ENCODE measurements at places on chromosomes 11 and 22.
A peak's percentile ranks its signal among the peaks of the same experiment; 100 is the strongest.

GRCh38 chr22:50092342-50092741, 2.5 kb downstream of the MOV10L1 start:
- DNase-seq = no peak

GRCh38 chr11:73883856-73884255, 7.1 kb downstream of the PAAF1 start:
- DNase-seq = no peak

GRCh38 chr11:112612250-112612849, 348.9 kb upstream of the NCAM1 start:
- DNase-seq = no peak

DNA sequence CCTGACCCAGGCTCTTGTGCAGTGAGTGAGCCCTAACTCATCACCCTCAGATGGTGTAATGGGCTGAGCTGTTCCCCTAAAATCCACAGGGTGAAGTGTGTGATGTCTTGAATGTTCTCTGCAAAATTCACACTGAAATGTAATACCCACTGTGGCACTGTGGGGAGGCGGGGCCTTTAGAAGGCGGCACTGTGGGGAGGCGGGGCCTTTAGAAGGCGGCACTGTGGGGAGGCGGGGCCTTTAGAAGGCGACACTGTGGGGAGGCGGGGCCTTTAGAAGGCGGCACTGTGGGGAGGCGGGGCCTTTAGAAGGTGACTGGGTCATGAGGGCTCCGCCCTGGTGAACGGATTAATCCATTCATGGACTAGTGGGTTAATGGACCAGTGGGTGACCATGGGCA, 33.0 kb downstream of the CHID1 start:
- no peak for DNase-seq

GRCh38 chr11:132453406-132453805, 1078.9 kb downstream of the OPCML start:
- DNase-seq = no peak

DNA sequence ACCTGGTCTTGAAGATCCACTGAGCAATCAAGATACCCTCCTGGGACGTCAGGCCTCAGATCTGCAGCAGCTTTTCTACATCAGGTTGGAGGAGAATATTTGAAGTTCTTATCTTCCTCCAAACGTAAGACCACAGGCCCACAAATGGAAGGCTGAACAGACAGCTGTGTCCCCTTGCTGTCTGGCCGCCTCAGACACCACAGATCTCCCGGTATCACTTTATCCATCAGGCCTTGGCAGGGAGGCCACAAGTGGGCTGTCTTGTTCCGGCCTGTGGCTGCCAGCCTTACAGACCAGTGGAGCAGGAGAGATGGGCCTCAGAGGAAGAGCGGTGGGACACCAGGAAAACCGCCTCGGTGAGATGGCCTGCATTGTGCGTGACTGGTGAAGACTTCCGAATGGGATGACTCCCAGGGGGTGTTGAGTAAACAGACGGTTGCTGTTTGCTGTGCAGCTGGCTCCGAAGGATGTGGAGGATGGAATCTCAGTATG, 15.9 kb downstream of the UBASH3B start:
- DNase-seq = no peak

DNA sequence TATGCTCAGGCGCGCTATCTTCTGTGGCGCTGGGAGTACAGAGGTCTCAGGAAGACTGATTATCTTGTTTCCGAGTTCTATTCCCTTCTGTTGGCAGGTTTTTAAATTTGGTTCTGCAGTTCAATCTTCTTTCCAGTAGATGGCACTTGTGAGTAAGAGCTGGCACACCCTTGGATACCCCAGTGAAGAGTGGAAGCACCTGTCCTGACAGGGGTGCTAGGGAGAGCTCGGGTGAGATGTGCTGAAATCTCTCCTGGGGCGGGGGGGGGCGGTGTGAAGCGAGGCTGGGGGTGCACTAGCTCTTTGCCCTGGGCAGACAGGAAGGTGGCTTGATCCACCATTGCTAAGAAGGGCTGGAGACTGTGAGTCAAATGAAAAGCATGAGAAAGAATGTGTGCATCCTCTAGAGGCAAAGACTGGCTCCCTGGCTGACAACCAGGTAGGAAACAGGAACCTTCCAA, 679.9 kb upstream of the CCDC179 start:
- no peak for DNase-seq

GRCh38 chr11:71933141-71933933, 4.5 kb downstream of the RNF121 start:
- no peak for DNase-seq

DNA sequence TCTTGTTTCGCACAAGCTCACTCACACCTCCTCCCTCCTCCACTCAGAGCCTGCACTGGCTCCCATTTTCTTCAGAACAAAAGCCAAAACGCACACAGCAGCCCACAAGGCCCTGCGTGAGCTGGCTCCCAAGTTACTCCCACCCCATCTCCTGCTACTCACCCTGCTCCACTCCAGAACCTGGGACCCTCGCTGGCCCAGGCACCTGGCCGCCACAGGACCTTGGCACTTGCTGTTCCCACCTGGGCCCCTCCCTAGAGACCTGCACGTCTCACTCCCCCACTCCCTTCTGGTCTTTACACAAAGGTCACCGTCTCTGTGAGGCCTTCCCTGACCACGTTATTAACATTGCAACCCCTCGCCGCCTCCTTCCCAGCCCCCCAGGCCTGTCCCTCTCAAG, 945 bp upstream of the MFNG start:
- DNase-seq = no peak

GRCh38 chr11:68030318-68031143, at the start of gene NDUFS8:
Gene NDUFS8 (plus strand): TSS chr11:68030681. CDS start chr11:68032152, 1,471 bp downstream.
- peak; percentile 96 for DNase-seq

DNA sequence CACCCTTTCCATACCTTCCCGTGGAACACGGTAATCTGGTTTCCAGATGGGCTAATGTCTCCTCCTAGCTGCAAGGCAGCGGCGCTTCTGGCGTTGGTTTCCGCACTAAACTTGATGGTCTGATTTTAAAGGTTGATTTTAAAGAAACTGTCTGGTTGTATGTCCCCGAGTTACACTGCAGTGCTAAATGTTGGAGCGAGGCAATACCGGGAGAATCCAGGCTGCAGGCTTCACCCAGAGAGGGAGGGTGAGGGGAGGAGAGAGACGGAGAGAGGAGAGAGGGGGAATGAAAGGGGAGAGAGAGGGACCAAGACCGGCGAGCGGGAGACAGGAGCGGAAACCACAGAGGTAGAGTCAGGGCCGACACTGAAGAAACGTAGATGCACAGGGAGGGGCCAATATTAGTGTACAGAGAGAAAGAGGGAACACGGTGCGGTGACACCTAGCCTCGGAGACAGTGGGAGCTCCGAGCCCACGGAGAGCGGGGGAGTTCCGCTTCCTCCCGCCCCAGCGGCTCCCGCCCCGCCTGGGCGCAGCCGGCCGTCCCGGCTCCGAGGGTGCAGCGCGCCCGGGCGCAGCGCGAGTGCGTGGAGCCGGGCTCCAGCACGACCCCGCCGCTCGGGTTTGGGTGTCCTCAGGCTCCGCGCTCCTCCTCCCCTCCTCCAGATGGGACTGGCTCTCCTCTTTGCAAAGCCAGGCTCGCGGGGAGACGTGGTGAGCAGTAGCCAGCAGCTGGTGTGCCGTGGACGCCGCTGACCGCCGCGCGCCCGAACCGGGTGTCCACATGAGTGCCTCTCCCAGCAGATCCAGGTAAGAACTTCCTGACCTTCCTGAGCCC, 71.9 kb upstream of the GRAMD1B start:
- peak; percentile 26 for DNase-seq

GRCh38 chr11:118434553-118435289, 1.6 kb upstream of the KMT2A start:
- peak; percentile 3 for DNase-seq

DNA sequence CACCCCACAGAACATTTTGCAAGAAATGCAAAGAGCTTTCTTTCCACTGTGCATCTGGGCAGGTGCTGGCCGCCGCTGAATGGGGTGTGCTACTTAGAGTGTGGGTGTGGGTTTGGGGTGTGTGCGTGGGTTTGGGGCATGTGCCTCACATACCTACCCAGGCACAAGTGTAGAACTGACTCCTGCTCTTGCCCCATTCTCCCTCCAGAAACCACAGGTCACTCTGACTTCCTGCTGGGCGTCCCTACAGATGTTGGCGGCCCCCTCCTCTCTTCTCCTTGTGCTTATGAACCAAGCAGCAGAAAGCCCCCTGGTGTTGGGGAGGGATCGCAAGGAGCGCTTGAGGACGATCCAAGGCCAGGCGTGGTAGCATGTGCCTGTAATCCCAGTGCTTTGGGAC, 63.9 kb downstream of the GRIK4 start:
- no peak for DNase-seq

All from activated CD4-positive, alpha-beta T cell treated with anti-CD3 and anti-CD28 coated beads for 4 hours (primary cell).